ENCODE measurements at places on chromosomes 12 and 14.

DNA sequence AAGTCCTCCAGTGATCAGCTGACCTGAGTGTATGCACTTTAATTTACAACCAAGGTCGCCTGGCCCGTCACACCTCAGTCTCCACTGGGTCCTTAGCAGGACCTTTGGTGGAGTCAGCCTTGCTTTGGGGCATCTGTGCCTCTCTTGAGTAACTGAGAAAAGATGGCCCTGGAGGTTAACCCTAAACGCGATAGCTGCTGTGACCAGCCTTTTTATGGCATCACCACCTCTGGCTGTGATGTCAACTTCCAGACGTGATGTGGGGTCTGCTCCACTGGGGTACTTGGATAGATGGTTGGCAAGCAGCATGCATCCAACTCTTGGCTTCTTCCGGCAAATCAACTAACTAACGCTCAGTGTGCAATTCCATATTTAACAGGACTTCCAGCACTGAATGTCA lies 122.8 kb upstream of the RTL1 start:
- no peak overlapping the region for H3K27ac ChIP-seq
- no peaks in the 10 kb centered on the region for H3K4me1 ChIP-seq
- H3K36me3 ChIP-seq: no peaks in the 10 kb centered on the region
- H3K4me3 ChIP-seq: no peak overlapping the region
- H3K27me3 ChIP-seq: peaks cover 6% of the 10 kb centered on the region

DNA sequence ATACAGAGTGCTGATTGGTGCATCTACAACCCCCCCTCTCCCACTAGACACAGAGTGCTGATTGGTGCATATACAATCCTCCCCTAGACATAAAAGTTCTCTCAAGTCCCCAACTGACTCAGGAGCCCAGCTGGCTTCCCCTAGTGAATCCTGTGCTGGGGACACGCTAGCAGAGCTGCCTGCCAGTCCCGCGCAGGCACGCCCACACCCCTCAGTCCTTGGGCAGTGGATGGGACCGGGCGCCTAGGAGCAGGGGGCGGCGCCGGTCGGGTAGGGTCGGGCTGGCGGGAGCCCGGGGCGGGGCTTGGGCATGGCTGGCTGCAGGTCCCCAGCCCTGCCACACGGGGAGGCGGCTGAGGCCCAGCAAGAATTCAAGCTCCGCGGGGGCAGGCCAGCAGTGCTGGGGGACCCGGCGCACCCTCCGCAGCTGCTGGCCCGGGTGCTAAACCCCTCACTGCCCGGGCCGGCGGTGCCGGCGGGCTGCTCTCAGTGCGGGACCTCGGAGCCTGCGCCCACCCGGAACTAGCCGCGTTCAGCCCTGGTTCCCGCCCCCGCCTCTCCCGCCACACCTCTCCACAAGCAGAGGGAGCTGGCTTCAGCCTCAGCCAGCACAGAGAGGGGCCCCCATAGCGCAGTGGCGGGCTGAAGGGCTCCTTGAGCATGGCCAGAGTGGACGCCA lies 64.3 kb upstream of the DDHD1 start:
- H3K27ac ChIP-seq: peak overlapping the region; percentile 76
- H3K4me1 ChIP-seq: peaks cover 10% of the 10 kb centered on the region
- no peaks in the 10 kb centered on the region for H3K36me3 ChIP-seq
- peak overlapping the region; percentile 65 for H3K4me3 ChIP-seq
- no peaks in the 10 kb centered on the region for H3K27me3 ChIP-seq

GRCh38 chr12:102527171-102527720 lies 46.9 kb upstream of the IGF1 start:
- no peaks in the 10 kb centered on the region for H3K4me1 ChIP-seq
- no peak overlapping the region for H3K27ac ChIP-seq
- no peak overlapping the region for H3K4me3 ChIP-seq
- DNase-seq: no peak
- no peaks in the 10 kb centered on the region for H3K36me3 ChIP-seq

GRCh38 chr14:24978862-24979724 lies 70.9 kb downstream of the STXBP6 start:
- no peak for DNase-seq
- no peak overlapping the region for H3K4me3 ChIP-seq
- no peak overlapping the region for H3K27ac ChIP-seq

DNA sequence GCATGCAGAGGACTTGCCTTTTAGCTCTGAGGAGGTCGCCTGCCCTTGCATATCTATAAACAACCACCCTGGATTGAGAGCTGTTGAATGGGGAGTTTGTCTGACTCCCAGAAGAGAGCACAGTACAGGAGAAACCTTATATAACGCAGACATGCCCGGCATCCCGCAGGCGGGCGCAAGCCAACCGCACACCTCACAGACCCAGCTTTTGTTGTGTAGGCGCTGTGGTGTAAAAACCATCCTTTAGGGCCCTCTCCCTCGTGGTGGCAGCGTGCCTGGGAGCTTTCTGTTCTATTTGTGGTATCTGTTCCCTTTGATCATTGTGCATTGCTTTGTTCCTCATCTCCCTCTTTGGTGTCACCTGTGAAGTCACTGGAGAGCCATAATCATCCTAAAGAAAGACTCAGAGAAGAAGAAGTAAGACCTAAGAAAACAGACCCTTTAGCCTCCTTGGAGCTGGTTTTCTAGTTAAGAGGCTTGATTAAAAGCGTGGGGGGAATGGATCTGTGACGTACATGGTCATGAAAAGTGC lies 77.7 kb downstream of the ETV6 start:
- H3K27me3 ChIP-seq: no peaks in the 10 kb centered on the region
- H3K27ac ChIP-seq: peak overlapping the region; percentile 66
- no peak overlapping the region for H3K4me3 ChIP-seq
- peaks cover 90% of the 10 kb centered on the region for H3K4me1 ChIP-seq
- no peaks in the 10 kb centered on the region for H3K36me3 ChIP-seq

- peaks cover 54% of the 10 kb centered on the region for H3K4me1 ChIP-seq
- no peaks in the 10 kb centered on the region for H3K36me3 ChIP-seq
- H3K27me3 ChIP-seq: no peaks in the 10 kb centered on the region
- H3K27ac ChIP-seq: peak overlapping the region; percentile 99
Measured at GRCh38 chr14:49893309-49894213, 679 bp downstream of the ARF6 start.

DNA sequence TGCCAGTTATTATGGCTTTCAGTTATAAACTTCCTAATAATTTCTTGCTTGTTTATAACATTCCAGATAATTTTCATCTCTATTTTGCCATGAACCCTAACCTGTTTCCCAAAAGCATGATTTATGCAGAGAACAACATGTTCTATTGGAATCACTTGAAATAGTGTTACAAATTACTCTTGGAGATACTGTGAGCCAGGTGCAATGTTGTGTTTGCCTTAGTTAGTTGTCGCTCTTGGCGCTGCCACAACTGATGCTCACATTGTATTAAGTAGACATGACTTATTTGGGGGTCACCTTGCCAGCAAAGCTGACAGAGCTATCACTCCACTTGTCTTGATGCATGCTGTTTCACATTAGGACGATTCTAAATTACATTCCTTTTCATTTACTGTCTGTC lies 49.4 kb downstream of the TSPAN8 start:
- no peak for DNase-seq
- H3K4me1 ChIP-seq: no peaks in the 10 kb centered on the region
- H3K4me3 ChIP-seq: no peak overlapping the region
- H3K27me3 ChIP-seq: no peaks in the 10 kb centered on the region
- peaks cover 7% of the 10 kb centered on the region for H3K36me3 ChIP-seq

DNA sequence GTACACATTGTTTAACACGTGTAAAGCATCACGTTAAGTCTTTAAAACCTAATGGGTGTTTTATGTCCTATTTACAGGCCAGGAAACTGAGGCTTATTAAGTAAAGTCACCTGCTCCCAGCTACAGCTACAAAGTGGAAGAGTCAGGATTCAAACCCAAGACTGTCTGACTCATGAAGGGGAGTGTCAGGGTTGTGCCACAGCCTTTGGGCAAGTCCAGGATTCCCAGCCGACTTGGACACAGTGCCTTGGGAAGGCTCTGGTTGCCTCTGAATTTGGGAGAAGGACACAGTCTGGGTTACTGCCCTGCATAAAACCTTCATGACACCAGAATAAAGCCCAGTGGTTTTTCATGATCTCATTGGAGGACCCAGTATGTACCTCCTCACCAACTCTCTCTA lies 7.3 kb downstream of the RNU4-2 start:
- H3K36me3 ChIP-seq: no peaks in the 10 kb centered on the region
- H3K27ac ChIP-seq: no peak overlapping the region

- no peak overlapping the region for H3K4me3 ChIP-seq
- H3K27me3 ChIP-seq: no peaks in the 10 kb centered on the region
- H3K36me3 ChIP-seq: no peaks in the 10 kb centered on the region
Measured at GRCh38 chr14:75242546-75243273, 35.9 kb upstream of the FOS start.

- H3K36me3 ChIP-seq: peaks cover 20% of the 10 kb centered on the region
- DNase-seq: peak; percentile 23
- no peak overlapping the region for H3K4me3 ChIP-seq
- no peak overlapping the region for H3K27ac ChIP-seq
Measured at GRCh38 chr12:65232476-65233077, 45.9 kb upstream of the MSRB3 start.

- H3K27me3 ChIP-seq: no peaks in the 10 kb centered on the region
- no peak overlapping the region for H3K4me3 ChIP-seq
- DNase-seq: no peak
- peak overlapping the region; percentile 23 for H3K27ac ChIP-seq
Measured at GRCh38 chr12:49524660-49525324, 14.0 kb upstream of the KCNH3 start.

DNA sequence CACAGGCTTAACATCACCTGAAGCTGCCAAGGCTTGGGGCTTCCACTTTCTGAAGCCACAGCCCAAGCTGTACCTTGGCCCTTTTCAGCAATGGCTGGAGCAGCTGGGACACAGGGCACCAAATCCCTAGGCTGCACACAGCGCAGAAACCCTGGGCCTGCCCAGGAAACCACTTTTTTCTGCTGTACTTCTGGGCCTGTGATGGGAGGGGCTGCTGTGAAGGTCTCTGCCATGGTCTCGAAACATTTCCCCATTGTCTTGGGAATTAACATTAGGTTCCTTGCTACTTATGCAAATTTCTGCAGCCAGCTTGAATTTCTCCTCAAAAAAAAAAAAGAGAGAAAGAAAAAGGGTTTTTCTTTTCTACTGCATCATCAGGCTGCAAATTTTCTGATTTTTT lies 219.1 kb downstream of the RPL10L start:
- H3K4me3 ChIP-seq: no peak overlapping the region
- no peak overlapping the region for H3K27ac ChIP-seq
- no peak for DNase-seq
- no peaks in the 10 kb centered on the region for H3K4me1 ChIP-seq

DNA sequence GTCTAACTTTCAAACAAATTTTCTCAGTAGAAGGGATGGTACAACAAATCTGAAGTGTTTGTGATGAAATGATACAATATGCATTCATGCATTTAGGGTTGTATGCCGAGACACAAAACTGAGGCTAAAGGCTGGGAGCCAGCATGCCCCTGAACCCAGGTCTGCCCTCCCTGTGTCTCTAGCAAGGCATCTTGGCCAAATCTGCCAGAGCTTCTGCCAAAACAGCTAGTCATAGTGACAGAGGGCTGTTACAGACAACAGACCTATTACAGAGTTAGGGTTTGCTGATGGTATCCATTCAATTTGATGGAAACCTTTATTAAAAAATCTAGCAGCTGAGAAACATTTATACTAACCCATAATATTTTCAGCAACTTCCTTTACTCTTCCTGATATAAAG lies 11.3 kb upstream of the CHPT1 start:
- no peaks in the 10 kb centered on the region for H3K4me1 ChIP-seq
- no peak overlapping the region for H3K4me3 ChIP-seq
- H3K27me3 ChIP-seq: no peaks in the 10 kb centered on the region
- no peaks in the 10 kb centered on the region for H3K36me3 ChIP-seq

- peaks cover 5% of the 10 kb centered on the region for H3K36me3 ChIP-seq
- H3K27me3 ChIP-seq: no peaks in the 10 kb centered on the region
- peak overlapping the region; percentile 18 for H3K4me3 ChIP-seq
- H3K4me1 ChIP-seq: peaks cover 21% of the 10 kb centered on the region
- DNase-seq: no peak
Measured at GRCh38 chr12:14952299-14952921, 9.0 kb downstream of the ARHGDIB start.

GRCh38 chr12:76836633-76837032 lies 42.2 kb downstream of the CSRP2 start:
- H3K4me3 ChIP-seq: no peak overlapping the region
- no peak overlapping the region for H3K27ac ChIP-seq
- no peaks in the 10 kb centered on the region for H3K36me3 ChIP-seq
- H3K27me3 ChIP-seq: no peaks in the 10 kb centered on the region

DNA sequence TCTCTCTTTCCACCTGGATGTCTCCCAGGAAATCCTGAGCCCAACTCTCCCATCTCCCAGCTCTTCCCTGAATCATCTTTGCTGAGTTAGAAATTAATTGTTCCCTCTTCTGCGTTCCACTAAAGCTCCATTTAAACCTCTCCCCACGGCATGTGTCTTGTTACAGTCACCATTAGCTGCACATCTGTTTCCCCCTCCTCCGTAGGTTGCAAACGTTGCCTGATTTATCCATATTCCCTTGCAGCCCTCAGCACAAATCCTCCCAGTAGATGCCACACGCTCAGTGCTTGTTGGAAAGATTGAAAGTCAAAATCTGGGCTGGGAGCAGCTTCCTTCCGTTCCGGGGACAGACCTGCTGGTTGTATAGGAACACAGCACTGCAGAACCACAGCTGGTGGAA lies 90.4 kb downstream of the SLC24A4 start:
- H3K36me3 ChIP-seq: no peaks in the 10 kb centered on the region
- H3K4me3 ChIP-seq: no peak overlapping the region
- no peaks in the 10 kb centered on the region for H3K27me3 ChIP-seq
- no peak for DNase-seq
- H3K27ac ChIP-seq: no peak overlapping the region
- peaks cover 10% of the 10 kb centered on the region for H3K4me1 ChIP-seq

- no peaks in the 10 kb centered on the region for H3K27me3 ChIP-seq
- no peak for DNase-seq
- H3K36me3 ChIP-seq: no peaks in the 10 kb centered on the region
- peaks cover 5% of the 10 kb centered on the region for H3K4me1 ChIP-seq
- H3K4me3 ChIP-seq: no peak overlapping the region
Measured at GRCh38 chr14:30582376-30582775, 23.4 kb downstream of the G2E3 start.

DNA sequence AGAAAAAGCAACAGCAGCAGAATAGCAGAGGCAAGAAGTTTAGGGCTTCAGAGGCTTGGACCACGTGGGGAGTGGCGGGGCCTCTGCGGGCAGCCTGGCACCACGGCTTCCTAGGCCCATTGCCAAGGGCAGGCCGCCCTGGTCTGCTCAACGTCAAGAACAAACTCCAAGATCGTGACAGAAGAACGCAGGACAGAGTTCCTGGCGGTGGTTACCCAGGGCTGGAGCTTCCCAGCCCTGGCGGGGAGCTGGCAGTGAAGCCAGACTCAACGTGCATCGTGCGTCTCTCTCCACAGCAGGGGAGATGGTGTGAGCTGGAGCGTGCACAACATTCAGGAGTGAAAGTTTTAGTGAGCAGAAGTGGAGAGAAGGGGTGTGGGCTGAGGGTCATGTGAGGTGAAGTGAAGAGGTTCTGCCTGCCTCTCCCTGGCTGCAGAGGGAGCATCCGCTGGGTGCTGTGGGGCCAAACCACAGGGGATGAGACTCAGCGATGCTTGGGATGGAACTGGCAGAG lies 13.9 kb upstream of the CACNA2D4 start:
- no peaks in the 10 kb centered on the region for H3K36me3 ChIP-seq
- no peak overlapping the region for H3K4me3 ChIP-seq
- peak overlapping the region; percentile 61 for H3K27ac ChIP-seq
- no peaks in the 10 kb centered on the region for H3K27me3 ChIP-seq
